ENCODE measurements at places on chromosomes 5 and 9.

DNA sequence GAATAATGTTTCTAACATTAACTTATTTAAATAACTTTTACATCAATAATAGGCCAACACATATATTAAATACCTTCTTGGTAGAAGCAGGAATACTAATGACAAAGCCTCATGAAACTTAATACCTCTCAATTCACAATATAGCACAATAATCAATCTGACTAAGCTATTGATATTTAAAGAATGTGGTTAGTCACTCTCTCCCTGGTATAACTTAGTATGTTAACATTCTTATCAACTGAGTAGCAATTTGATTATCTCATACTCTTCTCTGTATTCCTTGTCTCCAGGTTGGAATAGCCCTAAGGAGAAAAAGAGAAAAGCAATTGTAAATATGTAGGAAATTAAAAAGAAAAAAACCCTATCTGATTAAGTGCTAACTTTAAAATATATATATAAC lies 4.9 kb upstream of the PGGT1B start:
- no peak for DNase-seq

- no peak for DNase-seq
Measured at GRCh38 chr5:141965071-141965470, 3.8 kb upstream of the RNF14 start.

DNA sequence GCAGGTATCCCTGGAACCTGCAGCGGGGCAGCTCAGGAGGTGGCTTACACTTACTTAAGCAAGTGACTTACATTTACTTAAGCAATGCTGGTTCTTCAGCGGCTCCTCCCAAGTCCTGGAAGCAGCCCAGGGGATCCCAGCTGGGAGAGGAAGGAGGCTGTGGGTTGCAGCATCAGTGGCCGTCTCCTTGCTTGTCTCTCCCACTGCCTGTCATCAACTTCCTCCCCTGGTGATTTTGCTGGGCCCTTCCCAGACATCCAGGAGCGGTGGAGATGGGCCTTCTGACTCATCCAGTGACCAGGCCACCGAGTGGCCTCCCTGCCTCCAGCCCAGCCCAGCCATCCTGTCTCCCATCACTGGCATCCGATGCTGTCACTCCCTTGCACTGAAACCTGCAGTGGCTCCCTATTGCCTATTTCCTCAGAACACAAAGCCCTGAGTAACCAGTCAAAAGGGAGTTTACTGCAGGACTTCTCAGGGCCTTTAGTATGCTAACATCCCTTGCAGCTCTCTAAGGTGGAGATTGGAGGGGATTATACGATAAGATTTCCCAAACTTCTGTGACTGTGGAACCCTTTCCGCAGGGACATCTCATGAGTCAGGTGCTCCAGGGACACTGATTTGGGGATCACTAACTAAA lies 155.9 kb upstream of the PHYKPL start:
- DNase-seq: no peak

- no peak for DNase-seq
Measured at GRCh38 chr5:72612810-72613209, 105.6 kb upstream of the ZNF366 start.

DNA sequence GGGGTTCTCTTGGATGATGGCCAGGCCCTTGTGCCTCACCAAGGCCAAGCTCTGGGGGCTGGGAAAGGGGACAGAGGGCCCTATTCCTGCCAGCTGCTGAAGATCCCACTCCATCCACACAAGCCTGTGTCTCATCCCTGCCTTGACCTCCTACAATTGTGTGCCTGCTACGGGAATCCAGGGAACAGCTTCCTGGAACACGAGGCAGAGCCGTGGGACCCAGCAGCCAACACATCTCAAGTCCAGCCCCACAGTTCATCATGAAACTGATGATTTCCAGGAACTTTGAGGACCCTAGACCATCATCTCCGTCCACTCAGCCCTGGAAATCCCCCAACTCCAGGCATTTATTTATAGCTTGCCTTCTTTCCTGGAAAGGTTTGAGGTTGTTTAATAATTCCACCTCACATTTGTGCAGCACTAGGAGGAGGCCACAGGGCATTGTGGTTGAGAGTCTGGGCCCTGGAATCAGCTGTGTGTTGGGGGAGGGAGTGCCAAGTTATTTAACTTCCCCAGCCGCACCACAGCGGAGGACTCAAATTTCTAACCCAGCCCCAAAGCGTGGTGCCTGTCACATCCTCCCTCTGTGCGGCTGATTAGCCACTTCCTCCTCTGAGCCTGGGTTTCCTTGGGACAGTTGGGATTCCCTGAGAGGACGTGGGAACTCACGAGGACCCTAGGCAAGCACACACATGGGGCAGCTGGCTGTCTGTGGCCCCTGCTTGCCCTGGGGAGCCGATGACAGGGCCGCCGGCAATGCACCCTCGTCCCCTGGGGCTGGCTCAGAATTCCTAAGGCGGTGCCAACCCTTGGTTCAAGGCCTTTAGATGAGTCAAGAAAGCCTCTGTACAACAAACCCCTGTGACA lies 58.2 kb upstream of the GGTA1 start:
- DNase-seq: no peak
